ENCODE measurements at places on chromosomes 11 and 22. TPM values are rescaled to one million over a fixed set of nuclear protein-coding genes. Genes with fewer than 3 reads are reported as not detected.

DNA sequence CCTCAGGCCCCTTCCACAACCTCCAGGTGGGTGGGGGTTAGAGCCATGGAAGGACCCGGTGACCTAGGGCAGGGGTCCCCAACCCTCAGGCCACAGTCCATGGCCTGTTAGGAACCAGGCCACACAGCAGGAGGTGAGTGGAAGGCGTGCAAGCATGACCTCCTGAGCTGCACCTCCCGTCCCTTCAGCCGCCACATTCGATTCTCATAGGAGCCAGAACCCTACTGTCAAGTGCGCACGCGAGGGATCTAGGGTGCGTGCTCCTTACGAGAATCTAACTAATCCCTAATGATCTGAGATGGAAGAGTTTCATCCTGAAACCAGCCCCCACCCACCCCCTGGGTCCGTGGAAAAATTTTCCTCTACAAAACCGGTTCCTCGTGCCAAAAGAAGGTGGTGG is 3.6 kb upstream of the KRTAP5-4 start:
- DNase-seq, result peak; percentile 12

DNA sequence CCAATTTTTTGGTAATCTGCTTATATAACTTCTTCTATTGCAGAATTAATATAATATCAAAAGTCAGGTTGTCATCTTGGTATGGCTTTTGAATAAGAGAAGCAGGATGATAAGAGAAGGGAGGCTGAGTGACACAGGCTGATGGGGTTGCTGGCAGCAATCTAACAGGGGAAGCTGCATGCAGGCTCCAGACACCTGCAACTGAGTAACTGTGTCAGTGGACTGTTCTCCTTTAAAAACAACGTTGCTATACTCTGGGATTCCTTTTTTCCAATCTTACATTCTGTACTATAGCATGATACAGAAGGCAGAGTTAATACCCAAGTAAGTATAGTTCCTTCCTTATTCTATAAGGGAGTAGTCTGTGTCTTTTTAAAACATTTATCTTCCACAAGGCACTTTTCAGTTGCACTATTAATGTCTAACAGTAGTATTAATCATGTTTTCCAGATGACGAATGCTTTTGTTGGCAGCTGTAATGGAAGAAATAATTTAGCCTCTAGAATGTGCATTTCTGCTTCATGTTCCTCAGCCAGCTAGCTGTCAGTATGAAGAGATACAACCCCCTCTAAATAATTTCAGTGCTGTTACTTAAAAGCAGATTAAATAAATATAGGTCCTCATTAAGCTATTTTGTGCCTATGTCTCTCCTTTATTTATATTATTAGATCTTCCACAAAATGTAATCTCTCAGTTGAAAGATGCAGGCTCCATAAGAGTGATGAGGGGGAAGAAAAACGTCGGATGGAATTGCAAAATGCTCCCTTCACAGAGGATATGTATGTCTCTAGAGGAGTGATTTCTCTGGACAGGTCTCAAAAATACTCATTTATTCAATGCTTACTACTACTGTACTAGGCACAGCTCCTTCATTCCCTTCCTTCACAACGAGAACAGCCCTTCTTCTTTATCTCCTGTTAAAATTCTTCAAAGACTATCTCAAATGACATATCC is 50.8 kb downstream of the ATG16L2 start:
- DNase-seq, result no peak

DNA sequence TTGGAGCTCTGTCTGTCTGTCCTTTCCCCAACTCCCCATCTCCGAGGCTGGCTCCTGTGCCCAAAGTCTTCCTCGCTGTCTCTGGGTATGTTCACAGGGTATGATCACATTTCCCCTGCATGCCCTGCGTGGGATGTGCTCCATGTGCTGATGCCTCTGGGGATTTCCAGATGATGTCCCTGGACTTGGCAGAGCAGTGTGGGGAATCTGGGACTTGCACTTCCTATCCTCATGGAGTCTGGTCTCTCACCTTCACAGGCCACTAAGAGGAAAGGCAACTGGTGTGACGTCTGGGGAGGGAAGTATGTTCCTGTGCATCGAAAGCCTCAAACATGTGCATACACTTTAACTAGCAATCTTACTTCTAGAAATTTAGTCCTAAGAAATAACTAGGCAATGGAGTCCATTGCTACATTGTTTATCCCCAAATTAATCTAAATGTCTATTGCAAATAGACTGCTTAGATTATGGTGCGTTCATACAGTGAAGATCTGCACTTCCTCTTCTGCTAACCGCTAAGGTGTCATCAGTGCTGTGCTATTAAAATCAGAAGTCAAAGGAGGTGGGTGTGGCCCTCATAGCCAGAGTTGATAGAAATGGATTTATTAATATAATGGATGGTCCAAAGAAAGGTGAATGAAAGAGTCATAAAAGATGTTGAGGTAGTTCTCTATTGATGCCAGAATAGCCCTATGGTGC is 20.8 kb downstream of the TIMP3 start:
- DNase-seq, result no peak

DNA sequence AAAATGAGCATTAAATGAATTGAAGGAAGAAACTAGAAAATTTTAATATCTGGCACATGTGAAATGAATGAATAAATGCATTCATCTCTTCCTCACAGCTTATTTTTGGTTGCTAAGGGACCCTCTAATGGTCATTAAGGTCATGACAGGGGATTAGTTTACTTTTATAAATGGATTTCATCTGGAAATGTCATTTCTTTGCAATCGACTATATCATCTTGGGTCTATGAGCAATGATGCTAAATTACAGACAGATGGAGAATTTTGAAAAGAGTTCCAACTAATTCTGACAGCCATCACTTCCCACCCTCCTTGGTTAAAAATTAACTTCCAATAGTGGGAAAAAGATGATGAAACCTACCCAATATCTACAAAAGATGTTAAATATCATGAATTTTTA is 98.0 kb downstream of the KIF18A start:
- no peak for DNase-seq

DNA sequence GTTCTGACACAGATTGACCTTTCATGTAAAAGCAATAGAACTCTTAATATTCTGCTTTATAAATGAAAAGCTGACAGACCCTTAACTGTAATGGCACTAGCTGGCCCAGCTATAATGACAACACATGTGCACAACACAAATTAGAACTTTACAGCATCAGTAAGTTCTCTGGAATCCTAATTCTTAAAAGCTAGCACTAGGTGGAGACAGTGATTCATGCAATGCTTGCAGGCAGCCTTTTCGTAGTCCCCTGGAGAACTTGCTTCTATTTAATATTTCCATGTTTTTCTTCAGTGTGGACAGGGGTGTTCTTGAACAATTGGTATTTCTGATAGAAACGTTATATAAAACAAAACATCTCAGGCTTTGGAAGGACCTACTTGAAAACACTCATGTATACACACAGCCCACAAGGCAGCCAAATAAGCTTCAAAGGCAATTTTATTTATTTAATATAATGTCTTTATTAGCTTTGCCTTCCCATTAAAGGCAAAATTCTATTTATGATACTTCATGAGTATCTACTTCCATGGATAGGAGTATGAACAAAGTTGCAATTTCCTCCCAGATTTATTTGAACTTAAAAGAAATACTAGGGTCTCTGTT is 374.3 kb upstream of the MPPED2 start:
- DNase-seq, result no peak

- no peak for DNase-seq
Observed at GRCh38 chr22:20951151-20951931, 15.7 kb upstream of the AIFM3 start.

- DNase-seq, result no peak
Observed at GRCh38 chr11:112016765-112017376, 8.3 kb upstream of the DLAT start.

DNA sequence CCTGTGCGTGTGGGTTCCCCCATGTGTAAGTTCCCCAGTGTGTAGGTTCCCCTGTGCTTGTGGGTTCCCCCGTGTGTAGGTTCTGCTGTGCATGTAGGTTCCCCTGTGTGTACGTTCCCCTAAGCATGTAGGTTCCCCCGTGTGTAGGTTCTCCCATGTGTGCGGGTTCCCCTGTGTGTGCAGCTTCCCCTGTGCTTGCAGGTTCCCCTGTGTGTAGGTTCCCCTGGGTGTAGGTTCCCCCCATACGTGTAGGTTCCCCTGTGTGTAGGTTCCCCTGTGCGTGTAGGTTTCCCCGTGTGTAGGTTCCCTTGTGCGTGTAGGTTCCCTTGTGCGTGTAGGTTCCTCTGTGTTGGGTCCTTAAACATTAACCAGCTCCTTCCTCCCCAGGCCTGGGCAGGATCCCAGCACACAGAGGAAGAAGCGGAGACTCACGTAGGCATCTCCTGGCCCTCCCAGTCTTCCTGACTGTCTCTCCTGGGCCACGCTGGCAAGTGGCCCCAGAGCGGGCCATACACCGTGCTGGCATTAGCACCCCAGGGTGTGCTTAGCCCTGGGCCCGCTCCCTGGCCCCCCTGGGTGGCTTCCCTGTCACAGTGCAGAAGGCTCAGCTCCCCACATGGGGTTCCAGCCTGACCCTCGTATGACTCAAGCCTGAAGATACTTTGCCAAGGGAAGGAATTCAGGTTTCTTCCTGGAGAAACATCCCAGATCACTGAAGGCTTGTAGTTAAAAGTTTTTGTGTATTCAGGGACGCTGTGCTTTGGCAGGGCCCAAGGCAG is 2.8 kb upstream of the GRAMD4 start:
- DNase-seq, result no peak

GRCh38 chr22:19639610-19640135 is 74.6 kb upstream of the SEPTIN5 start:
- no peak for DNase-seq

DNA sequence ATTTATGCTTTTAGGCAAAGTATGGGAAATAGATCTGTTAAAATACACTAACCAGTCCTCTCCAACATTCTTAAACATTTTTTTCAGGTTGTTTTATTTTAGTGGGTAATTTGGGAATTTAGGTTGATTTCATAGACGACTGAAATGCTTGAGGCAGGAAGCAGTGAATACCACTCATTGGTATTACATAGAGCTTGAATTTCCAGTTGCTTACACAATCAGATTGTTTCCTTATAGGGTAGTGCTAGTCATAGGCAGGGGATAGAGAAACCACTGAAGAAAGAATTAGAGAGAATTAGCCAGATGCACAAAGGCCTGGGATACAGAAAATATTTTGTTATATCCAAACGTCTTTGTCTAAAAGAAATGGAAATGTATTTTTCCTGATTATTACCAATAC is 23.9 kb upstream of the LYVE1 start:
- no peak for DNase-seq

DNA sequence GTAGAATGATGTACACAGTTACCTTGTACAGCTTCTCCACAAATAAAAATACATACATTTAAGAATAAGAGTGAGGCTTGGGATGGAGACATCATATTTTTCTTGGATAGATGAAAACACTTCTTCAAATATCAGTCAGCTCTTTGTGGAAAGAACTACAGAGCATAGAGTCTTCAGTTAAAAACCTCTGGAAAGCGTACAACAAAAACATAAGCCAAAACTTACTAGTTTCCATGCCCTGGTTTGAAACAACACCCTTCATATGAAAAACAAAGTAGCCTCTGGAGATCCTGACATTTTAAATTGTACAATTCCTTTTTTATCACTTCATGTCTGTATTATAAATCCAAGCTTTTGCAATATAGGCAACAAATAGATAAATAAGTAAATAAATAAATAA is 7.0 kb upstream of the CEP126 start:
- no peak for DNase-seq

- no peak for DNase-seq
Observed at GRCh38 chr11:104547996-104548661, 350.1 kb downstream of the CASP12 start.

GRCh38 chr11:112694245-112694644 is 267.0 kb upstream of the NCAM1 start:
- DNase-seq, result no peak

DNA sequence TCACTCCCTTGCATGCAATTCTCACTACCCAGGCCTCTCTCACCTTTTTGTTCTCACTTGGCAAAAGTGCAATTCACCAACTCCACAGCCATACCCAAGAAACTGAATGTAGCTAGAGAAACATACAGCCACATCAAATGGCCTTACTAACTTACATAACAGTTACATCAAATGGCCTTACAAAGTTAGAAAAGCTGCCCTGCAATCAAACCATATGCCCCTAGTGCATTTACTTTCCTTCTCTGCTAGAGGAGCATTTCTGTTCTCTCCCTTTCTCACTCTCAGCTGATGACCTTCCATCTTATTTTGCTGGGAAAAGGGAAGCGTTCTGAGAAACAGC is 10.3 kb downstream of the PRCP start:
- no peak for DNase-seq

GRCh38 chr11:119352857-119353260 is 6.4 kb upstream of the MFRP start:
- DNase-seq, result peak; percentile 34

GRCh38 chr22:27686534-27686933 is 115.0 kb downstream of the MN1 start:
- peak; percentile 91 for DNase-seq

GRCh38 chr11:93485983-93486382 is 57.2 kb downstream of the SMCO4 start:
- DNase-seq, result no peak

DNA sequence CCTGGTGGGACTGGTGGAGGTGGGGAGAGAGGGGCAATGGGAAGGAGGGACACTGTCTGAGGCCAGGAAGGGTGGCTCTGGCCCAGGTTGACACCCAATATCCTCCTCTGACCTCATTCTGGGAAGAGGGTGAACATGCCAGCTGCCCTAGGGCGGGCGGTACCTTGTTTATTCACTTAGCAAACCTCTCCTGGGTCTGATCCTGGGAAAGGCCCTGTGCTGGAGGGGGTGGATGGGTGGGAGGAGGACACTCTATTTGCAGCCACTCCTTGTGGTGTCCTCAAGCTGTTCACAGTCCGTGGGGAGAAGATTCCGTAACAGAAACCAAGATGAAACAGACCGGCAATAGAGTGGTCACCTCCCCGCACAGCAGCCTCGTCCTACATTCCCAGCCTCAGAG is 49.7 kb upstream of the EIF3D start:
- no peak for DNase-seq

- peak; percentile 59 for DNase-seq
Observed at GRCh38 chr11:70608568-70609470, 210.5 kb downstream of the CTTN start.

PIWIL4 gene
- 1.7 TPM for total RNA-seq

MLC1 gene
- total RNA-seq, result not detected

SHANK3 gene
- total RNA-seq, result 13.4 TPM

SLC22A6 gene
- total RNA-seq, result not detected

ANO5 gene
- total RNA-seq, result 42.1 TPM

SYT13 gene
- total RNA-seq, result 0.11 TPM

OR5P2 gene
- total RNA-seq, result not detected

NUDT22 gene
- total RNA-seq, result 55.7 TPM

SAA2 gene
- total RNA-seq, result 35.5 TPM

HTR3B gene
- total RNA-seq, result not detected

SLC22A25 gene
- not detected for total RNA-seq

RAB3IL1 gene
- 5.9 TPM for total RNA-seq

MRGPRX3 gene
- not detected for total RNA-seq

IGSF22 gene
- 0.49 TPM for total RNA-seq

APOL5 gene
- not detected for total RNA-seq

NLRP14 gene
- total RNA-seq, result not detected

CHRM1 gene
- total RNA-seq, result not detected

CHADL gene
- total RNA-seq, result 0.32 TPM

All from psoas muscle (tissue), 8 donors.